ENCODE measurements at places on chromosomes 1 and 21. TPM values are rescaled to one million over a fixed set of nuclear protein-coding genes. Genes with fewer than 3 reads are reported as not detected.

RNU1-3 gene
- 1,626 TPM for total RNA-seq

KCNJ9 gene
- not detected for total RNA-seq

NOS1AP gene
- total RNA-seq = 7.0 TPM

TEDDM1 gene
- total RNA-seq = not detected

CNR2 gene
- not detected for total RNA-seq
